AG09319 (cell line): ENCODE measurements at places on chromosomes 7 and 10.

- no peak for DNase-seq
These were observed 255.6 kb downstream of the OTUD1 start for GRCh38 chr10:23694446-23694920.

GRCh38 chr7:93821463-93821862, 69.1 kb downstream of the TFPI2 start:
- no peak for DNase-seq

GRCh38 chr10:50988792-50989191, 85.5 kb upstream of the PRKG1 start:
- no peak for DNase-seq

GRCh38 chr7:122468945-122469344, 164.4 kb upstream of the FEZF1 start:
- DNase-seq, result no peak

DNA sequence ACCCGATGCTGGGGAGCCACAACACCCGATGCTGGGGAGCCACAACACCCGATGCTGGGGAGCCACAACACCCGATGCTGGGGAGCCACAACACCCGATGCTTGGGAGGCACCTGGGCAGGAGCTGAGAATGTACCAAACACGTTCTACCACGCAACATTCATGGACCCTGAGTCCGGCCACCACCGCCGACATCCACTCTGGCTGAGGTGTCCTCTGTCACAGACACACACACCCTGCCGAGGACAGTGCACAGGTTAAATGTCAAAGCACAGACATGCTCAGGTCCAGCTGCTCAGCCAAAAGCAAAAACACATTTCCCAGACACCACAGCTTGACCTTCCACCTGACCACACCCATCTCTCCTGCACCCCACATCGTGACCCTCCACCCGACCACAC, 148.4 kb downstream of the DIP2C start:
- DNase-seq, result no peak

DNA sequence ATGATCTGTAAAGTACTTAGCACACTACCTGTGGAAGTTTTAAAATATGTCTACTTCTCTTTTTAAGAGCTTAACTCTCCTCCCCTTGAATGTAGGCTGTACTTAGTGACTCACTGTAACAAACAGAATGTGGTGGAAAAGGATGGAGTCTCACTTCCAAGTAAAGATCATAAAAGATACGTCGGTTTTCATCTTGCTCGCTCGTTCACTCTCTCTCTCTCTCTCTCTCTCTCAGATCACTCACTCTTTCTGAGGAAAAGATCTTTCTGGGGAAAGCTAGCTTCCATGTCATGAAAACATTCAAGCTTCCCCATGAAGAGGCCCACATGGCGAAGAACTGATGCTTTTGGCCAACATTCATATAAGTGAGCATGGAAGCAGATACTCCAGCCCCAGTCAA, 5.5 kb downstream of the CHUK start:
- no peak for DNase-seq

GRCh38 chr10:3951993-3952392, 167.0 kb upstream of the KLF6 start:
- no peak for DNase-seq

GRCh38 chr10:26031300-26031699, 97.3 kb downstream of the MYO3A start:
- no peak for DNase-seq

DNA sequence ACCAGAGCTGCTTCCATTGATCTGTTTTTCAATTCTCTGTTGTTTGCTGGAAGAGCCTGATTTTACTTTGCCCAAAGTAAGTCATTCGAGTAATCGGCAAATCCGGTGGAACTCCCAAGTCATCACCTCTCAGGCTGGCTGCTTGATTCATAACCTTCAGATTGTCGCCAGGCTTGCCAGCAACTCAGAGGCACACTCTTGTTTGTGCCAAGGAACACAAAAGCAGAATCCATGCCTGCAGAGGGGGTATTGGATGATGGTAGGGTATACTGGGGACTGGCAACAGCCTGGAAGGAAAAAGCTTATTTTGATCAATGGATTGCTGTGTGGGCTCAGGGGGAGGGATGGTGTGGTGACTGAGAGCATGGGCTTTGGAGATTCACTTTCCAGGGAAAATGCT, 542.4 kb downstream of the SORCS3 start:
- no peak for DNase-seq

- no peak for DNase-seq
These were observed 20.1 kb downstream of the TMEM176A start for GRCh38 chr7:150820578-150821198.
